ENCODE measurements at places on chromosomes 6 and 20.

GRCh38 chr6:139372326-139373153 is 1.9 kb downstream of the CITED2 start:
- no peak for DNase-seq

- DNase-seq, result no peak
These were observed 10.1 kb upstream of the MRGBP start for GRCh38 chr20:62786157-62786556.

- no peak for DNase-seq
These were observed 107.8 kb downstream of the COL19A1 start for GRCh38 chr6:69974193-69974592.

GRCh38 chr6:56368491-56368890 is 121.1 kb upstream of the COL21A1 start:
- no peak for DNase-seq

DNA sequence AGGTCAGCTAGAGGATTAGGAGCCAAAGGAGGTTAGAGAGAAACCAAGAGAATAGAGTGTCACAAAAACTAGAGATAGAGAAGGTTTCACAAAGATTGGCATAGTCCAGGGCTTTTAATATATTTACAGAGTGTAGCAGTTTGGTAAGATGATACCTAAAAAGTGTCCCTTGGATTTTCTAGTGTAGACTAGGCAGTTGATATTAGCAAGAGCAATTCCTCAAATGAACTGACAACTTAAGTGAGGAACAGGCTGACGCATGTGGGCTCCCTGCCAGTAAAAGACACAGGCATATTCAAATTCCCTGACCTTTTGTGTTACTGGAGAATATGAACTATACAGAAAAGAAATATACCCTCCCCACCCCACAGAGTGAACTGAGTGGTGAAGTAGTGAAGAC is 40.1 kb downstream of the VTA1 start:
- DNase-seq, result no peak

DNA sequence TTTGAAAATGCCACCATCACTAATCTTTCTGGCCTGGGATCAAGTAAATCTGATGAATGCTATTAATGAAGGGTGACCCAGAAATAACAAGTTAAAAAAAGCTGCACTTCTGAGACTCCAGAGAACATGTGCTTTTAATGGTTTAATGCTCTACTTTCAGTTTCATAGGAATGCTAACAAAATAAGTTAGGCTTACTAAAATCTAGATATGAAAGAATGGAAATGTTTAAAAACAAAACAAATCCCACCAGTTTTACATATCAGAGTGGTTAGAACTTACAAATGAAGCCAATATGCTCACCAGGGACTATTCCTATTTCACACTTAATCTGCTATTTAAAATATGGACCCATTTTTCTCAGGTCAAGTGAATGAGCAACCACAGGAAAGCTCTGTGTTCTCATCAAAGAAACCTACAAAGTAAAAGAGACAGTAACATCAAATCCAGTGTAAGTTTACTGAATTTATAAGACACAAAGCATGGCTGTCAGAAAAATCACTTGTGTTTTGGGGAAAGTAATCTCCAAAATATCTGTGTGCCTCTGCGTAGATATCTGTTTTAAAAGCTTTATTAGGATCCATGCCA is 40.3 kb downstream of the FYN start:
- no peak for DNase-seq
